AG04449 (cell line): ENCODE measurements at places on chromosomes 2 and 18.

- DNase-seq: no peak
Observed at GRCh38 chr18:66506178-66506577, 97.7 kb downstream of the CDH19 start.

- no peak for DNase-seq
Observed at GRCh38 chr2:130963196-130963848, 126.6 kb downstream of the ARHGEF4 start.

- no peak for DNase-seq
Observed at GRCh38 chr18:56235481-56236013, 402.8 kb downstream of the TXNL1 start.

DNA sequence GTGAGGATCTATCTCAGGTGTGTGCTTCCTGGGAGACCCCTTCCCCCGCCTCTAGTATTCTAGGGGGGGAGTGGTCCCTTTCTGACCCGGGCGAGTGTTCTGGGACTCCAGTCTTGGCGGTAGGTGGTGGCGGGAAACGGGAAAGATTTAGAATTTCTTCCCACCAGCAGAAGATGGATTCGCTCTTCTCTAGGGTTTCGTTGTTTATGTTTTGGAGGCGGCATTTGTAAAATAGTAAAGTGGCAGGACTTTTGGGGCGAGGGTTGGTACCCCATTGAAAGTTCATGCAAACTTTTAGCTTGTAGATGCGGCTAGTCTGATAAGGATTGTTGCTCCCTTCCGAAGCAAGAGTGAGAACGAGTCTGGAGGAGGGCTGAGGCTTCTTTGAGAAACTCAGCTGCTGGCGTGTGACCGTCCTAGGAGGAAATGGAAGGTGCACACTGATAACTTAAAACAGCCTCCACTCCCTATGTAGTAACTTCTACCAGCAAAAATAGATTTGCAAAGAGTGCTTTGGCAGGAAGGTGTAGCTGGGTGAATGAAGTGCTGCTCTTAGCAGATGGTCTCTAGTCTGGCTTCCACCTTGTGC, 412 bp downstream of the GPD2 start:
- DNase-seq: no peak

GRCh38 chr2:184472481-184472880, 125.8 kb upstream of the ZNF804A start:
- no peak for DNase-seq

GRCh38 chr18:47683774-47684173, 246.7 kb downstream of the SMAD2 start:
- no peak for DNase-seq

GRCh38 chr18:68219872-68220271, 495.0 kb downstream of the TMX3 start:
- DNase-seq: peak; percentile 78

DNA sequence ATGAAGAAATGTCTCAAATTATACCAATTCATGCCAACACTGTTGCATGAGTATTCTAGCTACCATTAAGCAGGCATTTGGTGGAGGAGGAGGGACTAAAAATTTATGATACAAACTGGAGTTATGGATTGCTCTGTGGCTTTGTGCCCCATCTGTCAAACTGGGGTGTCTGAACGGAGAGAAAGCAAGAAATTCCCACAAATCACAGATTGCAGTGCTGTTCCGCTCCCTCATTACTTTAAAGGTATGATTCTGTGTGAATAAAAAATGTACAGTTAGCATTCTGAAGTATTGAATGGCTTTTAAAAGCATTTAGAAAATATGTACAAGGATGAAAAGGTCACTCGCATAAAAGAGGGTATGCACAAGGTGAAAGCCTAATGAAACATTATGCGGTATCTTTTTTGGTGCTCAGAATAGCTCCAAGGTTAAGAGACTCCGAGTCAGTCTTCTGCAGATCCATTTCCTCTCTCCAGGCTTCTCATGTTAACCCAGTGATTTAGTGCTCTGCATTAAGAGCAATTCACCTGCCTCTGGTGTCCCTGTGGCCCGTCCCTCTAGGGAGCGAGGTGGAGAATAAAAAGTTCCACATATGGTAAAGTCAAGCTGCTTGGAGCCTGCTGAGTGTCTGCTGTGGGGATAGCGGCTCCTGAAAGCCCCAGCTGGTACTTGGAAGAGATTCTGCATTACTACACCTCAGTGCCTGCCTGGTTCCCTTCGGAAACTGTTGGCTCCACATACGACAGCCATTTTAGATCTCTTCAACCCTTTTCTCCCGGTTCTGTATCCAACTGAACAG, 184.2 kb downstream of the ZNF521 start:
- DNase-seq: no peak

DNA sequence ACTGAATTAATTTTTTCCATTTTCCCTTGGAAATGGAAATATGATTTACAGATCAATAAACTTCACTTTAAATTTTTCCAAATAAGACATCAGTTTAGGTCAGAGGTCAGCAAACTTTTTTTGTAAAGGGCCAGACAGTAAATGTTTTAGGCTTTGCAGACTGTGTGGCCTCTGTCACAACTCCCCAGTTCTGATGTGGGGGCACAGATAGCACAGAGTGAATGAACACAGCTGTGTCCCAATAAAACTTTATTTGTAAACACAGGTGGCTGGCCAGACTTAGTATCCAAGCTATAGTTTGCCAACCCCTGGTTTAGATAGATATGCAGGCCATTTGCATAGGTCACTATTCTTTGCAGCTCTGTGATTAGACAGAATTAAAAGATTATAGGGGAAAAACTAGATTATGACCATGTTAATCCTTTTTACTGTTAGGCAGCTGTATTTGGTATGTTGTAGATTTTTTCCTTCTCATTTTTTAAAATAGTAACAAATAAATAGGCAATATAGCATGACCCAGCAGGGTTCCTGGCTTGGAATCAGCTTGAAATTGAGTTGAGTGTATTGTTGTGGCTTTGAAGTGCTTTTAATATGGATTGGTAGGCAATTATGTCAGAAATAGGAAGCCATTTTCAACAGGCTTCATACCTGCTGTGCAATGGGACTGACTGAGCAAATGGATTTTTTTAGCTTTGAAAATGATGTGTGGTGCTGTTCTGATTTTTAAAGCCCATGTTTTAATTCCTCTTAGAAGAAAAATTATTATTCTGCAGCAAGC, 59.7 kb downstream of the WDSUB1 start:
- DNase-seq: no peak

DNA sequence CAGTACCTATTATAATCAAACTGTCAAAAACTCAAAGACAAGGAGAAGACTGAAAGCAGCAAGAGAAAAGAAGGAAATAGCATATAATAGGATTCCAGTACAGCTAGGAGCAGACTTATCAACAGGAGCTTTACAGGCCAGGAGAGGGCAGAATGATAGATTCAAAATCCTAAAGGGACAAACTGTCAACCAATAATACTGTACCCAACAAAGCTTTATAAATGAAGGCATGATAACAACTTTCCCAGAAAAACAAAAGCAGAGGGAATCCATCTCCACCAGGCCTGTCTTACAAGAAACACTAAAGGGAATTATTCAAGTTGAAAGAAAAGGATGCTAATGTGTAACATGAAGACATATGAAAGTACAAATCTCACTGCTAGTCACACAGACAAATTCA, 42.0 kb downstream of the PDE1A start:
- DNase-seq: no peak

DNA sequence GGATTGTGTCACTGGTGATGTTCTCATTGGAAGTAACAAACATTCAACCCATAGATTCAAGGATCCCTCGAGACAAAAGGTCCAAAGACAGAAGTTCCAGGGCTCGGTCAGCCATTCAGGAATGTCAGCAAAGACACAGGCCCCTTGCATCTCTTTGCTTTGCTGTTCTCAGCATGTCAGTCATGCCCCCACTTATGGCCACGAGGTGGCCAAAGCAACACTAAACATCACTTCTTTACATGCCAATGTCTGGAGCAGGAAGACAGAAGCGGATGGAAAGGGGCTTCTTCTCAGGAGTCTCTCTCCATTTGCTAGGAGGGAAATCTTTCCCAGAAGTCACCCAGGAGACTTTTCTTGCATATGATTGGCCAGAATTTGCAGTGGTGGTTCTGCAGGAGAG, 191.6 kb upstream of the SP5 start:
- DNase-seq: no peak

DNA sequence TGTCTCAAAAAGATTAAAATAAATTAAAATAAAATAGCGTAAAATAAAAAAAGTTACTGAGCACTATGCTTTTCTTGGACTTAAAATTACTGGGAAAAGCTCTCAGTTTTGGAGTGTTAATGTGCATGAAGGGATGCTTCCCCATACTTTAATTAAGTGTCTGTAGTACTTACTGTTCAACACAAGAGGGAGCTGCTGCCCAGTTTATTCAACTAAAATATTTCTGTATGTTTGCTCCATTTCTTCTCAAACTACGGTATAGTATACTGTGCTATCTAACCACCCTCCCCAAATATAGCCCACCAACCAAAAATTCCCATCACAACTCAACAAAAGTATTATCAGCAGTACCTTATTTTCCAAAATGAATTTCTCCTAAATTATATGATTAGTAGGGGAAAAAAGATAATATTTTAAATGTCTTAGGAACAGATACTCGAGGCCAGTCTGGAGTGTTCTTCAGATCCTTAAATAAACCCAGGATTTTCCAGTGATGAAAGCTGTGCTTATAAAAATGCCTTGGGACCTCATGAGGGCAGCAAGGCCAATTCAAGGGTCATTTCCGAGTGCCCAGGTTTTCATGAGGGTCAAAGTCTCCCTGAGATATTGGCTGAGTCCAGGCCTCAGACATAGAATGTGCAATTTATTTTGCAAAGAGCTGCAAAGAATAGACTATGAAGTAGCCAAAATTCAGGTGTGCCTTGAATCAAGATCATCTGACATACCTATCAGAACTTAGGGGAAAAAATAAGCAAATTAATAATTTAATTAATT, 64.1 kb downstream of the CHRNA1 start:
- DNase-seq: no peak

- no peak for DNase-seq
Observed at GRCh38 chr2:105143467-105144151, 97.9 kb upstream of the GPR45 start.

- DNase-seq: no peak
Observed at GRCh38 chr18:58842978-58843687, 21.5 kb upstream of the ZNF532 start.
